ENCODE measurements at places on chromosomes 7 and 10. TPM values are rescaled to one million over a fixed set of nuclear protein-coding genes. Genes with fewer than 3 reads are reported as not detected.
A peak's percentile ranks its signal among the peaks of the same experiment; 100 is the strongest.

GRCh38 chr7:32299133-32299702, 191.0 kb downstream of the LSM5 start:
- H3K36me3 ChIP-seq = no peaks in the 10 kb centered on the region
- no peak for DNase-seq
- H3K4me1 ChIP-seq = peaks cover 9% of the 10 kb centered on the region
- H3K27ac ChIP-seq = no peak overlapping the region

- peaks cover 17% of the 10 kb centered on the region for H3K4me1 ChIP-seq
- H3K27me3 ChIP-seq = peaks cover 98% of the 10 kb centered on the region
- DNase-seq = no peak
- no peaks in the 10 kb centered on the region for H3K36me3 ChIP-seq
- no peak overlapping the region for H3K27ac ChIP-seq
- peak overlapping the region; percentile 39 for H3K4me3 ChIP-seq
Observed at GRCh38 chr7:155380976-155381851, 76.7 kb upstream of the EN2 start.

DNA sequence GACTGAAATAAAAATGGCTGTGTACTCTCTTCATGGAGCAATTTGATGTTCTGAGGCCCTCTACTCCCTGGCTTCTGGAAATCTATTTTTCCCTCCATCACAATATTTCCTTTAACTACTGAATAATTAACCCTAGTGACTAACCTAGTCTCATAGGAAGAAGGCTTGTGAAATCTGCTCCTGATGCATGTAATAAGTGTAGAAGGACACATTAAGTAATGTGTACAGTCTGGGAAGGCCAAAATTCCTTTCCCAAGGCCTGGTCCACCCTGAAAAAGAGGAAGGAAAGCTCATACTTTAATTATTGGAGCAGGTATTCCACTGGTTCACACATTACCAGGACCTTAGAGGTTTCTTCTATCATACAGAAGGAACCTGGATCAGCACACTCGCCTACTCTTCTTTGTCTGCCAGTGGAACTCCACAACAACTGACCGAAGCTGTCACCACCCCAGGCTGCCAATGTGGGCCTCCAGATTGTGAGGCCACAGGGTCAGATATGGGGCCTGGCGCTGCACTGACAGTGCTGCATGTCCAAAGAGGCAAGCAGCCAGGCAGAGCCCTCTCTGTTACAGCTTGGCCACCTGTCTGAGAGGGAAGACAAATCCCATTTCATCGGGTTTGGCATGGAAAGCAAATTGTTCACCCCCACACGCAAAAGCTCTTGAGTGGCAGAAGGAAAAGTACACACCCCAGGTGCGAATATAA, 54.4 kb upstream of the FAM133B start:
- H3K4me3 ChIP-seq = no peak overlapping the region
- H3K4me1 ChIP-seq = peaks cover 6% of the 10 kb centered on the region
- H3K36me3 ChIP-seq = no peaks in the 10 kb centered on the region
- no peak for DNase-seq
- H3K27ac ChIP-seq = no peak overlapping the region
- no peaks in the 10 kb centered on the region for H3K27me3 ChIP-seq

- H3K4me3 ChIP-seq = no peak overlapping the region
- no peak overlapping the region for H3K27ac ChIP-seq
- DNase-seq = no peak
- peaks cover 13% of the 10 kb centered on the region for H3K4me1 ChIP-seq
Observed at GRCh38 chr10:109746861-109747260, 176.4 kb downstream of the XPNPEP1 start.

- no peak overlapping the region for H3K27ac ChIP-seq
- H3K27me3 ChIP-seq = peaks cover 12% of the 10 kb centered on the region
- H3K4me1 ChIP-seq = no peaks in the 10 kb centered on the region
- no peaks in the 10 kb centered on the region for H3K36me3 ChIP-seq
Observed at GRCh38 chr10:48667960-48668590, 16.6 kb upstream of the WDFY4 start.

- H3K36me3 ChIP-seq = peaks cover 4% of the 10 kb centered on the region
- H3K27me3 ChIP-seq = peaks cover 42% of the 10 kb centered on the region
- DNase-seq = no peak
- H3K4me1 ChIP-seq = peaks cover 16% of the 10 kb centered on the region
- H3K27ac ChIP-seq = no peak overlapping the region
- no peak overlapping the region for H3K4me3 ChIP-seq
Observed at GRCh38 chr10:7243873-7244272, 167.0 kb downstream of the SFMBT2 start.

DNA sequence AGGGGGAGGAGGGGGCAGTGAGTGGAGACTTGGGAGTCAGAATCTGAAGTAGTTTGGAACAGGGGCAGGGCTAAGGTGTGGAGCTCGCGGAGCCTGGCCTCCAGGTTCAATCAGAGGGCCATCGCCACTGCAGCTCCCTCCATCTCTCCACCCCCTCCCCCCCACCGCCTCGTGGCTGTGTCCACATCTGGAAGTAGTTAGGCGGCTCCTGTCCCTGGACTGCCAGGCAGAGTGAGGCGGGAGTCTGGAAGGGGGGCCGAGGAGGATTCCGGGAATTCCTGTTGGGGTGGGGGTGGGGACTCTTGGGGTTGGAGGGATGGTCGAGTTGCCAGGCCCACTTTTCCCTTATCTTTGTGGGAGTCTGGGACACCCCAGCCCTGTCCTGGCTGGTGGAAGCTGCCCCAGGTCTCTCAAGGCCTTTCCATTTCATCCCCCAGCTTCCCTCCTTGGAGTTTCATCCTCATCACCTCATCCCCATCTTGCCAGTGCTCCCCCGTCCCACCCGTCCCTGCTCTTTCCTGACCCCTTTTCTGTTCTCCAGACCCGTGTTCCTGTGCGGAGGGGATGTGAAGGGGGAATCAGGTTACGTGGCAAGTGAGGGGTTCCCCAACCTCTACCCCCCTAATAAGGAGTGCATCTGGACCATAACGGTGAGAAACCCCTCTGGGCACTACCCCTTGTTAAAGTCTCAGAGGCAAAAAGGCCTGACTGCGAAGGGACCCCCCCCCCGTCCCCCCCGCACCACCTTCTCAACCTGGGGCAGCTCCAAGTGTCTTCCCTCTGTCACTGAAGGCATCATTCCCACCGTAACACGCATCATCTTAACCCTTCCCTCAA, 944 bp downstream of the PCOLCE start:
- H3K4me1 ChIP-seq = peaks cover 21% of the 10 kb centered on the region
- no peaks in the 10 kb centered on the region for H3K27me3 ChIP-seq
- peak overlapping the region; percentile 65 for H3K27ac ChIP-seq
- H3K36me3 ChIP-seq = no peaks in the 10 kb centered on the region

- no peak for DNase-seq
- no peaks in the 10 kb centered on the region for H3K27me3 ChIP-seq
- H3K4me1 ChIP-seq = no peaks in the 10 kb centered on the region
- H3K4me3 ChIP-seq = no peak overlapping the region
- peak overlapping the region; percentile 16 for H3K27ac ChIP-seq
Observed at GRCh38 chr10:5959142-5959541, 18.2 kb downstream of the IL15RA start.

GRCh38 chr10:44280226-44281014, 104.5 kb downstream of the CXCL12 start:
- no peaks in the 10 kb centered on the region for H3K36me3 ChIP-seq
- H3K27ac ChIP-seq = no peak overlapping the region
- no peak overlapping the region for H3K4me3 ChIP-seq

- H3K36me3 ChIP-seq = no peaks in the 10 kb centered on the region
- H3K27me3 ChIP-seq = no peaks in the 10 kb centered on the region
- H3K27ac ChIP-seq = no peak overlapping the region
- H3K4me1 ChIP-seq = no peaks in the 10 kb centered on the region
- DNase-seq = no peak
- no peak overlapping the region for H3K4me3 ChIP-seq
Observed at GRCh38 chr10:66591865-66592264, 334.0 kb upstream of the LRRTM3 start.

- no peak overlapping the region for H3K4me3 ChIP-seq
- no peak for DNase-seq
- H3K4me1 ChIP-seq = no peaks in the 10 kb centered on the region
- H3K27me3 ChIP-seq = no peaks in the 10 kb centered on the region
- H3K36me3 ChIP-seq = no peaks in the 10 kb centered on the region
Observed at GRCh38 chr7:41777894-41778596, 75.2 kb upstream of the INHBA start.

DNA sequence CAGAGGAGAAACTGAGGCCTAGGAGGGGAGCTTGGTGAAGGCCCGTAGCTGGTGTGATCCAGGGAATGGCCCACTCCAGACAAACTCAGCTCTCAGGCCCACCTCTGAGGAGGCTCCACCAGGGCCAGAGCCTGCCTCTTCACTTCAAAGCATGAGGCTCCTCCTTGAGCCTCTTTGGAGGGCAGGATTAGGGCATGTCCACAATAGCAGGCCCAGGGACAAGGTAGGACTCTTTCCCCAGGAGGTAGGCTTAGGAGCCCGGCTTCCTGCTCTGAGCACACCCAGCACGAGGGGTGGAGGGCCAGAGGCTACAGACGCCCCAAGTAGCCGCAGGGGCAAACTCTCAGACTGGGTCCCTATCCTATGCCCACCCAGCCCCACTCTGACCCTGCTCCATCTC, 164.6 kb upstream of the ZMIZ1 start:
- H3K27ac ChIP-seq = no peak overlapping the region
- H3K4me3 ChIP-seq = no peak overlapping the region
- DNase-seq = peak; percentile 42
- peaks cover 7% of the 10 kb centered on the region for H3K27me3 ChIP-seq
- H3K36me3 ChIP-seq = no peaks in the 10 kb centered on the region

- H3K27ac ChIP-seq = no peak overlapping the region
- H3K4me1 ChIP-seq = no peaks in the 10 kb centered on the region
- H3K36me3 ChIP-seq = no peaks in the 10 kb centered on the region
- H3K27me3 ChIP-seq = no peaks in the 10 kb centered on the region
- H3K4me3 ChIP-seq = no peak overlapping the region
Observed at GRCh38 chr7:149381245-149381644, 79.6 kb downstream of the ZNF777 start.

- no peaks in the 10 kb centered on the region for H3K36me3 ChIP-seq
- no peak for DNase-seq
- H3K4me3 ChIP-seq = no peak overlapping the region
Observed at GRCh38 chr7:50197549-50197948, 104.5 kb upstream of the ZPBP start.

GRCh38 chr10:13848520-13849445, 262.0 kb downstream of the PRPF18 start:
- H3K4me3 ChIP-seq = no peak overlapping the region
- peaks cover 21% of the 10 kb centered on the region for H3K4me1 ChIP-seq
- DNase-seq = no peak
- peaks cover 3% of the 10 kb centered on the region for H3K36me3 ChIP-seq

LRRN3 gene
- 4.9 TPM for total RNA-seq

ANKRD61 gene
- 0.31 TPM for total RNA-seq

AFAP1L2 gene
- total RNA-seq = 6.4 TPM

AOAH gene
- 0.92 TPM for total RNA-seq

MRPS24 gene
- total RNA-seq = 101 TPM

SPDYE2B gene
- total RNA-seq = not detected

PUS7 gene
- total RNA-seq = 15.5 TPM

TET1 gene
- 29.0 TPM for total RNA-seq

Measured in type B pancreatic cell (in vitro differentiated cells).